ENCODE measurements at places on chromosomes 2 and 18.

DNA sequence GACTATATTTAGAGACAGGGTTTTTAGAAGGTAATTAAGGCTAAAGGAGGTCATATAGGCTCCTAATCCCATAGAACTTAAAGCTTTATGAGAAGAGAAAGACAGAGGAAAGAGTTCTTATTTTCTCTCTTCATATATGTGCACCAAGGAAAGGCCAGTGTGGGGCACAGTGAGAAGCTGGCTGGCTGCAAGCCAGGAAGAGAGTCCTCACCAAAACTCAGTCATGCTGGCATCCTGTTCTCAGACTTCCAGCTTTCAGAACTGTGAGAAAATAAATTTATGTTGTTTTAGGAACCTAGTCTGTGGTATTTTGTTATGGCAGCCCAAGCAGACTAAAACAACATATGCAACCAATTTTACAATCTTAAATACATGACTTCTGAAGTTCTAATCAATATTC, 31.5 kb upstream of the ATIC start:
- peak; percentile 39 for DNase-seq

DNA sequence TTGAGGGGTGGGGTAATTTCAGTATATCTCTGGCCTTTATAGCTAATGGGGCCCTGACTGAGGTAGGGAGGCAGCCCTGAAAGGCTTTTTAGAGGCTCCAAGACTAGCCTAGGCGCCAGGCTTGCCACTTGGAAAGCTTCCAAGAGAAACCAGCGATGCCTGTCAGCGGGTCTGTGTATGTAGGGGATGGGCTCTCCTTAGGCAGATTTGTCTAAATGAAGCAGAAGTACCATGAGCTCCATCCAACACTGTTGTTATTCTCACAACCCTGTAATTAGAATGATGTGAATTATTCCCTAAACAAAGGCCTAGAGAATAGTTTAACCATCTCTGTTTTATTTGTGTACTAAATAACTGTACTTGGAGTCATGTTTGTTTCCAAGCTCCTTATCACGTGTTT, 138.1 kb downstream of the B3GNT2 start:
- no peak for DNase-seq

DNA sequence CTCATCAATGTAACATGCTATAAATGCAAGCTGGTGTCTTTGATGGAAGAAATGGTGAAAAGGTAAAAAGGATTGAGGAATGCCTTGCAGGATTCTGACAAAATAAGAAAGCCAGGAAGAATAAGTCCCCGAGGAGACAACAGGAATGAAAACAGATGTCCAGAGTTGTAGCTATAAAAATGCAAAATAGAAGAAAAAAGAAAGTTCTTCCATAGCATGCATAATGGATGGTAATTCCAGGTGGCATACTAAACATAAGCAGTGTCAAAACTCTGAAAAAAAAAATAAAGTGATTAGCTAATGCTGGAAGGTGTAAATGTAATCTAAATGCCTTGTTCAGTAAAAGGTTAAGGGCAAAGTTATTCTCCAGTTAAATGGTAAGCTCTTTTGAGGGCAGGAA, 225.9 kb upstream of the CHST9 start:
- DNase-seq = no peak

DNA sequence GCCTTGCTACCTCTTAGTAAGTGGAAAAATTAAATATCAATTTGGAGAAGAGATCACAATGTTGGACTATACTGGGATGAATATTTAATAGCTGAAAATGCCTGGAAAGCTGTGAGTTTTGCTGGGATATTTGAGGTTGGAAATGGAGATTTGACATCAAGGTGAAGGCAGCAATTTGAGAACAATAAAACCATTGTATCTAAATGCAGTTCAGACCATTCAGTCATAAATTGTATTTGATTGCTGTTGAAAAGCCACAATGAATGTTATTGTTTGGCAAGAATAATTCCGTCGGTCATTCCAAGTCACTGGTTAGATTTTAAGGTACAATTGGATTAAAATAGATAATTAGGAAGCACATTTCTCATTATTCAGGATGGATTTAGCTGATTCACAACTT, 325.6 kb downstream of the HRH4 start:
- DNase-seq = no peak

GRCh38 chr18:58476516-58477256, 152.2 kb downstream of the ALPK2 start:
- DNase-seq = no peak

GRCh38 chr18:36756242-36756641, 72.6 kb downstream of the TPGS2 start:
- peak; percentile 17 for DNase-seq

DNA sequence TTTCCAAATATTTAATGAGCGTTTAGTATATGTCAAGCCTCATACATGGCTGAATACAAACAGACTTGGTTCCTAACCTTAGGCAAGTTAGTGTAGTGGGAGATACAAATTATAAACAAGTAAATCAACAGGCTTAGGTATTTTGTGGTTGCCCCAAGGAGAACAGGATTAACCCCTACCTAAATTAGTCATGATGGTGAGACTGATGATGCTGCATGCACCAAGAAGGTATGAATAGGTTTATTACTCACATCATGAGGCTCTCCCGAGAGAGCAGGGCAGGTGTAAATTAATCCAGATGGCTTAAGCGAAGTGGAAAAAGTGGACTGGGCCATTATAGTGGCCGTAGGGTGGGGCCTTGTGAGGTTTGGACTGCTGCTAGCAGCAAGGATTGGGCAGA, 118.1 kb upstream of the GCFC2 start:
- no peak for DNase-seq

DNA sequence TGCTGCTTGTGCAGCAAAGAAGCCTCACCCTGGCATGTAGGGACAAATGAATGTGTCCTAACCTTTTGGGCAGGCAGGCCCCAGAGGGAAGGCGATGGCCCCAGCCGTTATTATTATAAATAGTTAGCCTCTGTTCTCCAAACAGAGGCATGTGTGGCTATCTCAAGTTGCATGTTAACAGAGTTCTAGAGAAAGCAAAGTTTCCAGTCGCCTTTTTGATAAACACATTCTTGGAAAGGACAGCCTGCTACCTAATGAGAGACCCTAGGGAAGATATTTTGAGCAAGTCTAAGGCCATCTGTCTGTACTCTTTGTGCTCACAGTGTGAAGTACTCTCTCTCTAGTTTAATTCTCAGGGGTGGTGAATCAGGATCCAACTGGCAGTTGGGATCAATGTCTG, 97.4 kb upstream of the FHL2 start:
- no peak for DNase-seq

DNA sequence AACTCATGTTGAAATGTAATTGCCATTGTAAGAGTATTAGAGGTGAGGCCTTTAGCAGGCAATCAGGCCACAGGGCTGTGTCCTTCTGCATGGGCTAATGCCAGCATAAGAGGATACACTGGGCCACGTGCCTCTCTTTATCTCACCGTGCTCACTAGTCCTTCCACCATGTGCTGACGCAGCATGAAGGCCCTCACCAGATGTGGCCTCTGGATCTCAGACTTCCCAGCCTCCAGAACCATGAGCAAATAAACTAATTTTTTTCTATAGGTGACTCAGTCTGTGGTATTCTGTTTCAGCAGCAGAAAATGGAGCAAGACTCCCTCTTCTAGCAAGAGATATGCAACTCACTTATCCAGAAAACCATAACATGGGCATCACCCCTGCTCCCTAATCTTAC, 149.7 kb upstream of the ZNF236 start:
- peak; percentile 51 for DNase-seq

DNA sequence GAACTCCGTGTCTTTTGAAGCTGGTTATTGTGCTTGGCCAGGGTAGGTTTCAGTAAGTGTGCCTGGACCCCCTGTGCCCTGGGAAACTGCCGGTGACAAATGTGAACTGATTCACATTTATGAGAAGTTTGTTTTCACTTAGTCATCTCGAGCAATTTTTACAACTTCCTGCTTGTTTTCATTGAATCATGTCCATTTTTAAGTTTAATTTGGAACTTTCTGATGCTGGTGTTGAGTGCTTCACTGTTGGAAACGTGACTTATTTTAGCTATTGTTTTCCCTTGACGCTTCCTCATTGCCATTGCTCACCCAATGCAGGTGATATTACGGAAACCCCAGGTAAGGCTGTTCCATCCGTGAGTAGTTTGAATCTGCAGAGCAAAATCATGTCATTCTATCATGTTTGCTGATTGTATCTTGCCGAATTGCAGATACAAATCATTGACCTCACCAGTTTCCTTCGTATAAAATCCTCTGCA, 97.2 kb downstream of the RTN4 start:
- DNase-seq = no peak

DNA sequence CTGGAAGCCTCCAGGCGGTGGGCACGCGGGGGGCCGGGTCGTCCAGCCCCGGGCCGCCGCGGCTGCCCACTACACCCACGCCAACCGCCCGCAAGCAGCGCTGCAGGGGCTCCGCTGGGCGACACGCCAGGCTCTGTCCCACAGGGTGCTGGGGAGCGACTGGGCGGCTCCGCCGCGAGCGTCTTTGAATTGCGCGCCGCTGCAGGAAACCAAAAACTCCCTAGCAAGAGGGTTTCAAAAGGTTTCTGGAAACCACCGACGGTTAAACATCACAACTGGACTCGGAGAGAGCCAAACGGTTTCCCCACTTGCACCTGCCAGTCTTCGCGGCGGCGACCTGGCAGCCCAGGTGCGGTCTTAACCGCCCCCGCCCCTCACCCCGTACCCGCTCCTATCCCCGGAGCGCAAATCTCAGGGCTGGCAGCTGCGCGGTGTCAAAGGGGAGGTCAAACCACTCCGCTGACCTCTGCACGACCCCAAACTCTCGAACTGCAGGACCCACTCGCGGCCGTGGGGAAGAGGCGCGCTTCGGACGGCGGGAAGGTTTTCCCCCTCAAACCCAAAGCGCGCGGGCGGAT, 1.0 kb downstream of the CXCR4 start:
- DNase-seq = no peak

- no peak for DNase-seq
Measured at GRCh38 chr2:194946826-194947225, 710.2 kb upstream of the SLC39A10 start.

- no peak for DNase-seq
Measured at GRCh38 chr18:44482761-44483160, 197.9 kb upstream of the SETBP1 start.

- no peak for DNase-seq
Measured at GRCh38 chr2:177582000-177582399, 189.4 kb downstream of the AGPS start.

DNA sequence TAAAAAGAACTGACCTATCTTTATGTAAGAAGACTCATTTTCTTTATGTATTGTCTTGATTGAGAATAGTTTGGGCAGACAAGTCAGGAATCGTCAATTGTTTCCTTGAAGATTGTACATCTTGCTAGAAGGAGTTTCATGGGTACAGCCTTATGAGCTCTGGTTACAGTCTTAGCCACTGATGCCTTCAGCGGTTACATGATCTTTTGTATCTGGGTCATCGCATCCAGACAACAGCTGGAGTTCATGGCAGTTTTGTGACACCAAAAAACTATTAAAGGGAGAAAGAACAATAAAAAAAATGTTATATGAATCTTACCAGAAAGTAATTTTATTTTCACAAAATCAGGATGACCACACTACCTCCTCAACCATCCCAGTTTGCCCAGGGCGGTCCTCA, 520.5 kb upstream of the CDH7 start:
- DNase-seq = no peak

DNA sequence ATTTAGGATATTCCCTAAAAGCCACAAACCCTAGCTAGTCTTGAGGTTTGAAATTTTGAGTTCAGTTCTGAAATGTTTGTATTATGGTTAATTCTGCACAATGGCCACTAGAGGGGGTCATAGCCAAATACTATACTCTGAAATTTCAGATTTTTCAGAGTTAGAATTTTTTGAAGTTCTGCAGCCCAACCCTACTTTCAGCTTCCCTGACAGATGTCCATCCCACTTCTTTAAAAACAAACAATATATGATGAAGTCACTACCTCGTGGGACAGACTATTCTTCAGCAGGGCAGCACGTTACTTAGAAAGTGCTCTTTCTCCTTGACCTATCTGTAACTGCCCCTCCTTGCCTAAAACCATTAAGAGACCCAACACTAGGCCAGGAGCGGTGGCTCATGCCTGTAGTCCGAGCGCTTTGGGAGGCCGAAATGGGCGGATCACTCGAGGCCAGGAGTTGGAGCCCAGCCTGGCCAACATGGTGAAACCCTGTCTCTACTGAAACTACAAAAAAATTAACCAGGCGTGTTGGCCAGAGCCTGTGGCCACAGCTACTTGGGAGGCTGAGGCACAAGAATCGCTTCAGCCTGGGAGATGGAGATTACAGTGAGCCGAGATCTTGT, 48.2 kb upstream of the PAPOLG start:
- peak; percentile 53 for DNase-seq

- DNase-seq = peak; percentile 75
Measured at GRCh38 chr2:202278036-202278760, 12.6 kb downstream of the NOP58 start.

- peak; percentile 52 for DNase-seq
Measured at GRCh38 chr2:196131384-196131937, 39.9 kb downstream of the STK17B start.

DNA sequence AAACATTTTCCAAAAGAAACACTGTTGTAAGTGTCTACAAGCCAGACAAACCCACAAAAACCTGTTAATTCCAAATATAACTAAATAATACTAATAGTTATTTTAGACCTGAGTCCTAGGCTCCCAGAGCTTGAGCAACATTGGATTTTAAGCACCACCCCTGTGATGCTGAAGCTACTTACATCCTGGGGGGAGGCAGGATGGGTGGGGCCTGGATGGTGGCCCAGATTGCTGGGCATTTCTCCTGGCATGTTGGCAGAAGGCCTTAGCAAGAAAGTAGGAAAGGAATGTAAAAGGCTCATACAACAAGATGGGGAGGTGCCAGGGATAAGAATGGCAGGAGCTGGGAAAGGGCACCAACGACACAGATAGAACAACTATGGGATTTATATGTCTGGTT, 50.7 kb upstream of the OTX1 start:
- DNase-seq = peak; percentile 56

DNA sequence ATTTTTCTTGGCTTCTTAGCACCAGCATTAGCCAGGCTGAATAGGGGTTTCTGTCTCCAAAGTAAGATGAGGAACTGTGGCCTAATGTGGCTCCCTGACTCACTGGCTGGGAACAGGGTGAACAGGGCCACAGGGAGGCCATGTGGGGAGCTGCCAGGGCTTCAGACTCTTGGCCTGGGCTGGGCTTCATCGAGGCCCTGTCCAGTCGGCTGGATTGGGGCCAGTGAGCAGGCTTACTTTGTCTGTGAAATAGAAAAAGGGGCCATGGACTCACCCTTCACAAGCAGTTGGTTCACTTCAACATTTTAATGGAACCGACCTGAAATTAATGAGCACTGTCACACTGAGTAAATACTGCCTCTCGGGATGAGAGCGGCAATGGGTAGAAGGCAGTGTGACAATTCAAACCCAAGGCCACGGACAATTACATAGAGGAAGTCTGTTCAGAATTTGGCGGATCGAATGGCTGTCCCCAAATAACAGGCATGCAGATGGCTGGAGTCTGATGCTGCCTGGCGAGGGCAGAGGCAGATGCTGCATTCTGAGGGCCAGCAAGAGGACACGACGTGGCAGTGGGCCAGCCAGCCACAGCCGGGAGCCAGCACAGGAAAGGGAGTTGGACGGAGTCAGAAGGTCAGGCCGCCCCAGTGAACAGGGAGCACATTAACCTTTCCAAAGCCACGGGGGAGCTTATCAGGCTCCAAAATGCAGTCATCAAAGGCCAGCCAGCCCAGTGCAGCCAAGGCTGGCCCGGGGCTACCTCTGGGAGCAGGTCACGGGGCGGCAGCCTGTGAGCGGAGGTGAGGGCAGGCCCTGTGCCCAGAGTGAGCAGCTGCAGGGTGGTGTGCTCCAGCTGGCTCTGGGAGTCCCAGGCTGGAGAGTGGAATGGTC, 146.6 kb upstream of the REV1 start:
- peak; percentile 35 for DNase-seq

- peak; percentile 12 for DNase-seq
Measured at GRCh38 chr2:88350331-88351248, 101.9 kb downstream of the FOXI3 start.

GRCh38 chr2:98376301-98376910, 30.1 kb downstream of the CNGA3 start:
- no peak for DNase-seq
